Left lung (tissue), 14 donors: ENCODE measurements at places on chromosomes 1 and 21. TPM values are rescaled to one million over a fixed set of nuclear protein-coding genes. Genes with fewer than 3 reads are reported as not detected.

GRCh38 chr21:38171723-38172344 is 85.0 kb upstream of the KCNJ15 start:
- DNase-seq = no peak

DNA sequence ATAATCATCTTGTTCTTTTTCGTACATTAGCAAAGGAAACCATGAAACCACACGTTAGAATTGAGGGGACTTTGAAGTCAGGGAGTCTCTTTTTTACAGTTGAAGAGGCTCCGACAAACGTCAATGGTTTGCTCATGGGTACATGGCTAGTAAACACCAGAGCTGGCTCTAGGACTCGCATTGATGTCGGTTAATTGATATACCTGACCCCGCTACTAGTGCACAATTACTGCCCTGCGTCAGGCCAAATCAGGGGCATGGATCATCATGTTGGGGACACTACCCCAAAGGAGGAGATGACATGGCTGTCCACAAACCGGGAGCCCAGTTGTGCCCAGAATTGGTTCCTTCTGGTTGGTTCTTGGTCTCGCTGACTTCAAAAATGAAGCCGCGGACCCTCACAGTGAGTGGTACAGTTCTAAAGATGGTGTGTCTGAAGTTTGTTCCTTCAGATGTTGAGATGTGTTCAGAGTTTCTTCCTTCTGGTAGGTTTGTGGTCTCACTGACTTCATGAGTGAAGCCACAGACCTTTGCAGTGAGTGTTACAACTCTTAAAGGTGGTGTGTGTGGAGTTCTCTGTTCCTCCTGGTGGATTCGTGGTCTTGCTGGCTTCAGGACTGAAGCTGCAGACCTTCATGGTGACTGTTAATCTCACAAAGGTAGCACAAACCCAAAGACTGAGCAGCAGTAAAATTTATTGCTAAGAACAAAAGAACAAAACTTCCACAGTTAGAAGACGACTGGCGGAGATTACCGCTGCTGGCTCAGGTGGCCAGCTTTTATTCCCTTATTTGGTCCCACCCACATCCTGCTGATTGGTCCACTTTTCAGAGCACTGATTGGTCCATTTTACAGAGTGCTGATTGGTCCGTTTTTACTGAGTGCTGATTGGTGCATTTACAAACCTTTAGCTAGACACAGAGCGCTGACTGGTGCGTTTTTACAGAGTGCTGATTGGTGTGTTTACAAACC is 126.9 kb upstream of the ERRFI1 start:
- DNase-seq = no peak

- DNase-seq = no peak
Observed at GRCh38 chr1:113147073-113147625, 74.2 kb downstream of the LRIG2 start.

- DNase-seq = no peak
Observed at GRCh38 chr1:160855181-160855981, 7.3 kb downstream of the CD244 start.

- DNase-seq = no peak
Observed at GRCh38 chr1:106651028-106651762, 405.3 kb upstream of the PRMT6 start.

GRCh38 chr21:33007747-33008146 is 18.0 kb upstream of the OLIG2 start:
- no peak for DNase-seq

DNA sequence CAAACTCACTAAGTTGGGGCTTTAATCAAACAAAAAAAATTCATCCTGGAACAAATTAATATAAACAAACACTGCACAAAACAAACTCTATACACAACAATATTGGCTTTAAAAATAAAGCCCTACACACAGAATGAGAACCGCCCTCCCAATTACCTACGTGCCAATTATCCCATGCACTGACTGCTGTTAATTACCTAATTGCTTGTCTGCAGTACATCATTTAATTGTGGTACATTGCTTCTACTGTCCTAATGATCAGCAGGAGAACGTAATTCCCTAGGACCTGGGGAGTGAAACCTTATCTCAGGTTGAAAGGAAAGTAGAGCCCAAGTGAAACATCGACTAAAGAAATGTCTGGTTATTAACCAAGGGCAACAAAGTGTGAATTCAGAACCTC is 364.5 kb downstream of the KCNH1 start:
- no peak for DNase-seq

DNA sequence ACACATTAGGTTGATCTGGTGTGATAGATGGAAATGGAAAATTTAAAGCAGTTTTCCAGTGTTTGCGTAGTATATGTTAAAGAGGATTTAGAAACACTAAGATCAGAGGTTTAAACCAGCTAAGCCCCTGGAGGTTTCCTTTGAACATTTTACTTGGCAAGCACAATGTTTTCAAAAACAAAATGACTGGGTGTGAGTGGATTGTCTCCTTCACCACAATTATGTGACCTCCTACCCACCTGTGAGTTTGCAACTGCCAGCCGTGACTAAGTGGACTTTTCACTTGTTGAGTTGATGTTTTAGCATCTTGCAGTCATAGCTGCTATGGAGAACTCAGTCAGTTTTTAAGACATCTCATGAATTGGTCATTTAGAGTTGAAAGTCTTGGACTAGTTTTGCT is 4.7 kb downstream of the CCDC190 start:
- DNase-seq = no peak

DNA sequence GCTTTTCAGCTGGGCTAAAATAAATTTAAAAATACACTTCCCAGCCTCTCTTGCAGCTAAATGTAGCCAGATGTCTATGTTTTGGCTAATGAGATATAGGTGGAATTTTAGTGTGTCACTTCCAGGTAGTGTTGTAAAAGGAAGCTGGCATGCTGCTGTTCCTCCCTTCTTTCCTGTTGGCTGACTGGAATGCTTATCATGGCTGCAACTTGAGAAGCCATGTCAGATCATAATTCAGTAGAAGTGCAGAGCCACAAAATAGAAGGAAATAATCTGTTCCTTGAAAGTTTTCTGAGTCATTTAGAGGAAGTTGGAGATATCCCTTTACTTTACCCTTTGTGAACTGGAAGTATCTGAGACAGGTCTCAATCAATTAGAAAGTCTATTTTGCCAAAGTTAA is 10.9 kb upstream of the RBM15 start:
- DNase-seq = no peak

GRCh38 chr1:16134066-16134801 is 21.6 kb downstream of the EPHA2 start:
- no peak for DNase-seq

DNA sequence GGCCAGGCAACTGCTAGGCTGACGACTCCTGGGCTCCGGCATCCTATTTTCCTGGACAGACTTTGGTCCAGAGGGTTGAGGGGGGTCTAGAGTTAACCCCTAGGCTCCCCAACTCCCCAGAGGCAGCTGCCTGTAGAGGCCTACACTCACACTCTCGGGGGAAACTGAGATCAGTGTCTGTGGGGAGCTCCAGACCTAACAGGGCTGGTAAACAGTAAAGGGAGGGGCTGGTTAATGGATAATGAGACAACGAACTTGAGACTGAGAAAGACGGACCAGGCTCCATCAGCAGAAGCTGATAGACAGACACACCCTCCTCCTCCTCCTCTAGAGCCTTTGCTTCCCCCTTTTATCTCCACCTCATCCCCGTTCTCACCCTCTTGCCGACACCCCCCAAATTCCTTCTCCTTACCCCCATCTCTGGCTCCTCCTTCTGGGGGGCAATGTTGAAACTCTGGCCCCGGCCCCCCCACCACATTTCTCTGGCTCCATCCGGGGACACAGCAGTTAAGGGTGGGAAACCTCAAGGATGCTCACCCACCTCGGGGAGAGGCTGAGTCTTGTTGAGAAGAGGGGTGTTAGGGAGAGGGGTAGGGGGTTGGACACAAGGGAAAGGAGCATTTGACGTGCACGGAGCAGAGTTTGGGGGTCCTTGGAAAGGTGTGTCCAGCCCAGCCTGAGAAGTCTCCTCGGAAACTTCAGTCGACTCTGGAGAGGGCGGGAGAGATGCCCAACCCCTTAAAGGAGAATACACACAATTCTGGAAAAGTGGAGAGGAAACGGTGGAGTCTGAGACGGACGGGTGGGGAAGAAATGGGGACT is at the start of gene MTMR11:
Gene MTMR11 (minus strand): TSS at position 710 of the 822 bp plus-strand sequence. CDS start 232 bp downstream, at position 478.
- no peak for DNase-seq

DNA sequence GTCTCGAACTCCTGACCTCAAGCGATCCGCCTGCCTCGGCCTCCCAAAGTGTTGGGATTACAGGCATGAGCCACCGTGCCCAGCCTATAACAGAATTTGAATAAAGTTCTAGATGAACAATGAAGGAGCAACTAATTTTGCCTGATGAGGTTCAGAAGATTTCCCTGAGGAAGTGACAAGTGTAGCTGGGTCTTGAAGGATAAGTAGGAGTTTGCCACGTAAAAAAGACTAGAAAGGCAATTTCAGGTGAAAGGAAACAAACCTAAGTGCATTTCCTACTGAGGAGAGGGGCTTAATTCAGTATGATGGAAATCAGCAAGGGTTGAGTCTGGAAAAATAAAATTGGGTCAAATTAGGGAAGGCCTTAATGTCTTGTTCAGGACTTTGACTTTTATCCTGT is 18.6 kb upstream of the DMRTB1 start:
- DNase-seq = no peak

- DNase-seq = no peak
Observed at GRCh38 chr1:3521426-3521825, 67.0 kb downstream of the ARHGEF16 start.

- no peak for DNase-seq
Observed at GRCh38 chr1:220528679-220529501, 954 bp downstream of the MARK1 start.

- DNase-seq = peak; percentile 32
Observed at GRCh38 chr1:246165826-246166709, 341.0 kb downstream of the SMYD3 start.

DNA sequence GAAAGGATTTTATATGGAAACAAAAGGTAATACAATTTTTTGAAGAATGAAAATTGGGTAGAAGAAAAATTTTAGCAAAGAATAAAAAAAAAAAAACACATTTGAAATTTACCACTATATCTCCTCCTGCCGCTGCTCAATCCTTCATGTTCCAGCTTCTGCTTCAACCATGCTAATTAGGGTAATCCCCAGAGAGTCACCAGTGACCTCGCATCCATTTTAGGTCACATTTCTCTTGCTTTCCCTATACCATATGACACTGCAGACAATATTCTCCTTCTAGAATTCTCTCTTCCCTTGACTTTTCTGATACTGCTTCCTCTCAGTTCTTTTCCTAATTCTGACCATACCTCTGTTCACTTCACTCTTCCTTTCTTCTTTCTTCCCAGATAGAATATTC is 237.1 kb downstream of the USH2A start:
- no peak for DNase-seq

DNA sequence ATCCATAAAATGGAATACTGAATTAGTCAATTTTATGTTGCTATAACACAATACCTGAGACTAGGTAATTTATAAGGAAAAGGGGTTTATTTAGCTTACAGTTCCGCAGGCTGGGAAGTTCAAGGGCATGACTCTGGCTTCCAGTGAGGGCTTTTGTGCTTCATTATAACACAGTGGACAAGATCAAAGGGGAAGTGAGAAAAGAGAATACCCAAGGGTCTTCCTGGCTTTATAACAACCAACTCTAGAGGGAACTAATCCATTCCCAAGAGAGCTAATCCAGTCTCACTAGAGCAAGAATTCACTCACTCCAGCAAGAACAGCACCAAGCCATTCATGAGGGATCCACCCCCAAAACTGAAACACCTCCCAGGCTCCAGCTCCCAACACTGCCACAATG is 3.1 kb downstream of the KIFAP3 start:
- DNase-seq = no peak

- no peak for DNase-seq
Observed at GRCh38 chr1:20648946-20649345, 12.2 kb downstream of the DDOST start.

DNA sequence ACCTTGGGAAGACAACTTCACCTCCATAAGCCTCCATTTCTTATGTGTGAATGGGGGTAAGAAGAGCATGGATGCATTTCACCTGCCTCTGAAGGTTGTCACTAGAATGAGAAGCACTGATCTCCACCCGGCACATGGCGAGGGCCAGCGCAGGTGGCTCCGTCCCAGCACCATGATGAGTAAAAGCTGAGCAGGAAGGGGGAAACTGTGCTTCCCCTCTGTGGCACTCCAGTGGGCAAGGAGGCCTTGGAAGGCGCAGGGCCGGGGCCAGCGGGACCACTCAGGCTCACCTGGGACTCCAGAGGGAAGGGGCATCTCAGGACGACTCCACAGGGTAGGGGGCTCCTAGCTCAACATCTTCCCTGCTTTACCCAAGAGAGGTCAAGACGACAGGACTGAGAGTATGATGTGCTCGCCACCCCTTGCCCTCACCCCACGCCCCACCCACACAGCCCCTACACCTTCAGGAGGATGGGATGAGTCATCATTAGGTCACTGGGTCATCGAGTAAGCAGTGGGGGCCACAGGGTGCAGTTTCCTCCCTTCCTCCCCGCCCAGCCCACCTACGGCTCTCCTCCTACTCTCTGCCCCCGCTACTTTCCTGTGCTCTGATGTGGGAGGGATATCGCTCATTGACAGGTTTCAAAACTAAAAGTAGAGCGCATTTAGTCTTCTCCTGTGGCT is 112.1 kb downstream of the HIVEP3 start:
- no peak for DNase-seq

DNA sequence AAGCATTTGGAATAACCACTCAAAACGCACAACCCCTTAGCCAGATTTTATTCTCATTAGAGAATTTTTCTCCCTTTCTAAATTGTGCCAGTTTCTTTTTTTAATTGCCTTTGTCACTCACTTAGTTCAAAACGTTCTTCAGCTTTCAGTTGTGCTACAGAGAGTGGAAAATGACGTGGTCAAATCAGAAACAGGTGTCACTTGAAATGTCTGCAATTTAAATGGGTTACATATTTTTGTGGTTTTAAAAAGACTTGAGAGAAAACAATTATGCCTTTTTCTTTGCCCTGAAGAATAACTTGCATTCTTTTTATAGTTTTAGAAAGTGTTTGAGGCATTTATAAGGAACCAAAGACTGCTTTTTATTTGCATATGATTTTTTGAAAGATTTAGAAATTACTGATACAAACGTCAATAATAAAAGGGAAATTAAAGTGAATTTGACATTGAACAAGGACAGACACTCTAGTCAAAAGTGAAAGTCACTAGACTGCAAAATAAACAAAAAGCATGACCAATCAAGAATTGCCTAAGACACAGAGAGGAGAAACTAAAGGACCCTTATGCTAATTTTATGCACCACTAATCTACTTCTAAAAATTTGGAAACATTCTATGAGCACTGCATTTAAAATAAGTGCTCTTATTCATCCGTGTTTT is 191.0 kb downstream of the TPR start:
- DNase-seq = no peak

- no peak for DNase-seq
Observed at GRCh38 chr1:196152086-196152485, 456.2 kb downstream of the KCNT2 start.

RAB25 gene
- 67.6 TPM for polyA plus RNA-seq

PEAR1 gene
- 27.7 TPM for polyA plus RNA-seq

PADI2 gene
- polyA plus RNA-seq = 10.4 TPM

ETNK2 gene
- 13.2 TPM for polyA plus RNA-seq

MCOLN2 gene
- polyA plus RNA-seq = 4.9 TPM

CR1L gene
- 0.84 TPM for polyA plus RNA-seq

PTGER3 gene
- polyA plus RNA-seq = 1.1 TPM

ZNF281 gene
- 21.0 TPM for polyA plus RNA-seq

FMO5 gene
- polyA plus RNA-seq = 11.8 TPM

ELF3 gene
- 59.7 TPM for polyA plus RNA-seq

POU3F1 gene
- 0.28 TPM for polyA plus RNA-seq

PLXNA2 gene
- 29.5 TPM for polyA plus RNA-seq

SLC44A5 gene
- 6.4 TPM for polyA plus RNA-seq

LMX1A gene
- polyA plus RNA-seq = not detected

OR2M3 gene
- 0.04 TPM for polyA plus RNA-seq
